Activated CD8-positive, alpha-beta T cell treated with anti-CD3 and anti-CD28 coated beads, Interleukin-2, amount 10 ng/mL, durations not matched to agents 7 days and 5 days (primary cell): ENCODE measurements at places on chromosomes 16 and 17. TPM values are rescaled to one million over a fixed set of nuclear protein-coding genes. Genes with fewer than 3 reads are reported as not detected.

KRT27 gene
- total RNA-seq, result not detected

PYCARD gene
- total RNA-seq, result 97.7 TPM

CCDC92B gene
- not detected for total RNA-seq

CMIP gene
- total RNA-seq, result 62.5 TPM

PIMREG gene
- 17.1 TPM for total RNA-seq

CCDC78 gene
- total RNA-seq, result 3.9 TPM

TEX19 gene
- not detected for total RNA-seq

CDH11 gene
- total RNA-seq, result not detected

PYY gene
- total RNA-seq, result not detected

CCL2 gene
- not detected for total RNA-seq

CHST4 gene
- not detected for total RNA-seq

MT1G gene
- 30.6 TPM for total RNA-seq

KRT36 gene
- not detected for total RNA-seq

FA2H gene
- not detected for total RNA-seq

AOC3 gene
- 1.4 TPM for total RNA-seq

SLC52A1 gene
- total RNA-seq, result 0.94 TPM

FNDC8 gene
- total RNA-seq, result not detected

RECQL5 gene
- 43.9 TPM for total RNA-seq

TANGO6 gene
- total RNA-seq, result 21.4 TPM

KRT31 gene
- not detected for total RNA-seq

NPIPB13 gene
- total RNA-seq, result 24.3 TPM

C1QL1 gene
- total RNA-seq, result 0.68 TPM

CD300A gene
- total RNA-seq, result 2.1 TPM

MFAP4 gene
- not detected for total RNA-seq

IGSF6 gene
- 0.24 TPM for total RNA-seq

CAVIN1 gene
- total RNA-seq, result 2.0 TPM

ODF4 gene
- total RNA-seq, result not detected

OR1A1 gene
- total RNA-seq, result not detected

ADORA2B gene
- 1.7 TPM for total RNA-seq

RNF112 gene
- not detected for total RNA-seq

MYL4 gene
- not detected for total RNA-seq

SLC16A6 gene
- total RNA-seq, result 6.9 TPM

HES7 gene
- 0.29 TPM for total RNA-seq

ATP2A3 gene
- total RNA-seq, result 341 TPM

GNAO1 gene
- total RNA-seq, result 2.7 TPM

CACNA1H gene
- total RNA-seq, result 0.57 TPM

TRIM16 gene
- 11.9 TPM for total RNA-seq
